Activated CD4-positive, CD25-positive, alpha-beta regulatory T cell treated with anti-CD3 and anti-CD28 coated beads, Interleukin-2, amount 50 U/mL, for 24 hours (primary cell): ENCODE measurements at places on chromosomes 5 and 9.

DNA sequence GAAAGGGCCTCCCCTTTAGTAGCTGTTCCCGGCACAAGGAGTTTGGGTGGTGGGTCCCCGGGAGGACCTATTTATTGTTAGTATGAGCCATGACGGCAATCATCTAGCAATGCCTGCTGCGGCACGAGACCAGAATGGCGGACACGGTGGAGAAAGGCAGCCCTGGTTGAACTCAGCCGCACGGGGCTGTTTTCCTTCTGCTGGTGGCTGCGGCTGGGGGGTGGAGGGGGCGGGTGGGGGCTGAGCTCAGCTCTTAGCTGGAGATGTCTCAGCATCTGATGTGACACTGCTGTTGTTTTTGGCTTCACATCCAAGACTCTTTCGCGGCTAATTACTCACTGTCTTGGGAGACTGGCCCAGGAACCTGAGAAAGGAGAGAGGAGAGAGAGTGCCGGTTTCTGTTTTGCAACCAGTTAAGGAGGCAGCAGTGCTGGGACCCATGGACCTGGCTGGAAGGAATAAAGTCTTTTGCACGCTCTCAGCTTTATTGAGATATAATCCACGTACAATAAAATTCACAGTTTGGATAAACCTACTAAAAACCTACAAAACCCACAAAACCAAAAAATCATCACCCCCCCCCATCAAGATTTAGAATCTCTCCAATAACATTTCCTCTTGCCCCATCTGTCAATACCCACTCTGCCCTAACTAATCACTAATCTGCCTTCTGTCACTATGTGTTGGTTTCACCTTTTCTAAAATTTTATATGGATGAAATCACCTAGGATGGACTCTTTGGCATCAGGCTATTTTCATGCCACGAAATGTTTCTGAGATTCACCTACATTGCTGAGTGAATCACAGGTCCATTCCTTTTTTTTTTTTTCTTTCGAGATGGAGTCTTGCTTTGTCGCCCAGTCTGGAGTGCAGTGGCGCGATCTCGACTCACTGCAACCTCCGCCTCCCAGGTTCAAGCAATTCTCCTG is 81.8 kb upstream of the NEURL1B start:
- ATAC-seq = no peak

- ATAC-seq = no peak
Measured at GRCh38 chr5:115098041-115098702, 71.5 kb downstream of the TRIM36 start.

DNA sequence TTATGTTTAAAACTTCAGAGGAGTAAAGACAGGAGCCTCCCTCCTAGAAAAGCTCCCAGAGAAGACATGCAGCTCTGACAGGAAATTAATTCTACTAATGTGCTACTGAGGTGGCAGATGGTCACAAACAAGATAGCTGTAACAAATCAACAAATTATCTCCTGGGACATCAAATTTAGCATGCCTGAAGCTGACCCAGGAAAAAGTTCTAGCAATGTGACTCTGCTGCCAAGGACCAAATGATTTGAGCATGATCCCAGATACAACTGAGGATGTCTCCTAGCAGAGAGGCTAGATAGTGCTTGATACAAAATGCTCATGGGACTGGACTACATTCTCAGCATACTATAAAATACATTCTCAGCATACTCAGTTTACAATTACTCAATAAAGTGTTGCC is 413.5 kb upstream of the SMC2 start:
- ATAC-seq = no peak

GRCh38 chr5:104513640-104514072 is 951.1 kb upstream of the NUDT12 start:
- ATAC-seq = no peak

GRCh38 chr5:172114875-172115422 is 73.1 kb downstream of the STK10 start:
- ATAC-seq = peak; percentile 63

DNA sequence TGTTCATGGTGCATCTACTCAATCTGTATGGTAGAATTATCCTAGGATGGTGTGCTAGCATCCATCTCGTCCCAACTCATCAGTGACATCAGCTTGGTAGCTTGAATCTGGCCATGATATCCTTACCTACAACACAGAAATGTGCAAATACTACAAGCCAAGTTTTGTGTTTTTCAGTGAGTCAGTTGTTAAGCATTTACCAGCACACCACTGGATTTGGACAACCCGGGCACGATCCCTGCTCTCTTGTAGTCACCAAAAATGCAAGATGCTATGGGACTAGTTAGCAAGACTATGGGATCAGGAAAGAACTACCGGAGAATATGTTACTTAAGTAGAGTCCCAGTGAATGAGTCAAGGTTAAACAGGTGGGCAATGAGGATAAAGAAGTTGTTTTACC is 32.1 kb upstream of the ZNF354B start:
- ATAC-seq = no peak

DNA sequence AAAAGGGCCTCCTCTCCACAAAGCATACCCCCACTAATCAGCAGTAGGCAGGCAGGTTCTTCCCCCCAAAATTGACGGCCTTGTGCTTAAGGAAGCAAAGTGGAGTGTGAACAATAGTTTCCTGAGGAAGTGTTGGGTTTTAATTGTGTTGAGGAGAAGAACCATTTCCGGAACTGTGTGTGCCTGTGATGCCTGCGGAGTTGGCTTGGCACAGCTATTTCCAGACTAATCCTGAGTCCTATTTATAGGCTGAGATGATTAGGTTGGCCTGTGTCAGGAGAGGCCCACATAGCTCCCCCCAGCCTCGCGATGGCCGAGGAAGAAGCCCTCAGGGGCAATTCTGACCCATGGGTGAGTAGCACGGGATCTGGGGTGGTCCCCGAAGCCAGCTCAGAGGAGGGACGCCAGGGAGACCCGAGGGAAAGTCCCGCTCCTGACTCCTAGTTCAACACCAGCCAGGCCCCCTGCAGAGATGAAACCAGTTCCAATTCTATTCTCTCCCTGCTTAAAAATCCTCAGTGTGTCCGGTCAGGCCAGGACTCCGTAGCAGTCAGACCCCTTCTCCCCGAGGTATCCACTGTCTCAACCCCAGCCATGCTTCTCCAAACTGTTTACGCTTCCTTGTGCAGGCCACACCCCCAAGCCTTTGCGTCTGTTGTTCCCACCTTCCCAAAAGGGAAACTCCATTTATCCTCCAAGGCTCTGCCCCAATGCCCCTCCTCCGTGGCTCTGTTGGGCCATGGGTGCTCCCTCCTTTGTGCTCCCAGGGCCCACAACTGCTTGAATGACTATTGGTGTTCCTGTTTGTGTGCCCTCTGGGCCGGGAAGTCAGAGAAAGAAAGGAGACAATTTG is 18.1 kb downstream of the GSN start:
- ATAC-seq = no peak

GRCh38 chr9:7937761-7938491 is 138.3 kb upstream of the DMAC1 start:
- no peak for ATAC-seq

DNA sequence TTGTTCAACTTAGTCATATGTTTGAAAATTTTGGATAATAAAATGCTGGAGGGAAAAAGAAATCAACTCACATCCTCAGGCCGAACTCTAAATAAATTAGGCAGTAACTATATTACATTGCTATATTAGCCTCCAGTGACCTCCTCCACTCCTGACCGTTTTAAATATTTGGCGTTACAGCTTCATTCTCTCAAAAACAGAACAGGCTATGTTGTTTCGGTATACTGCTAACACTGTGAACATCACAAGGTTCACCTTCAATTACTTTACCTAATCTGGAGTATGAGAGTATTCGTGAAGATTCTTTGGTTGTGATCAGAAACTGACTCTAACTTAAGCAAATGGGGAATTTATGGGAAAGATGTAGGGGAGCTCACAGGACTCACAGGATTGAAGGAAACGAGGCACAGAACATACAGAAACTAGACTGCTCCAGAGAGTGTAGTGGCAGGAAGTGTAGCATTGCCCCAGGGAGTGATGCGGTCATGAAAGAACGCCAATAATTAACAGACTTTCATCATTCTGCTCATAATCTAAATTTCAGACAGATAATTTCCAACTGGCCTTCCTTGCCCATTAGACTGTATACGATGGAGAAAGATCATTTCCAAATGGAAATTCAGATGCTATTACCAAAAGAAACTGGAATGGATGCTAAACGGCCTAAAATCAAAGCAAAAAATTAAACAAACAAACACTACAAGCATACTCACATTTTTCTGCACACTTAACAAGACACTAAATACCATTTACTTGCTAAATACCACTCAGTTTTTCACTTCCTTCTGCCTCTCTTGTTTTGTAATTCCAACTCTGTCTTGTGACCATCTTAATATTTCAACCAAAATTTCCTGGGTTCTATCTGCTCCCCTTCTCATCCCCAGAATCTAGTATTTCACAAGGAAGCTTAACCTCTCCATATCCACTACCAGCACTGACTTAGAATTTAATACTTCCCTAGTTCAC is 110.1 kb upstream of the LPAR1 start:
- no peak for ATAC-seq

GRCh38 chr5:139402561-139403158 is 1.2 kb downstream of the SPATA24 start:
- ATAC-seq = no peak

GRCh38 chr5:10703676-10704075 is 57.4 kb downstream of the DAP start:
- ATAC-seq = no peak

GRCh38 chr5:120779674-120780073 is 315.6 kb downstream of the PRR16 start:
- no peak for ATAC-seq

- no peak for ATAC-seq
Measured at GRCh38 chr9:93086447-93087224, 9.4 kb upstream of the CARD19 start.

DNA sequence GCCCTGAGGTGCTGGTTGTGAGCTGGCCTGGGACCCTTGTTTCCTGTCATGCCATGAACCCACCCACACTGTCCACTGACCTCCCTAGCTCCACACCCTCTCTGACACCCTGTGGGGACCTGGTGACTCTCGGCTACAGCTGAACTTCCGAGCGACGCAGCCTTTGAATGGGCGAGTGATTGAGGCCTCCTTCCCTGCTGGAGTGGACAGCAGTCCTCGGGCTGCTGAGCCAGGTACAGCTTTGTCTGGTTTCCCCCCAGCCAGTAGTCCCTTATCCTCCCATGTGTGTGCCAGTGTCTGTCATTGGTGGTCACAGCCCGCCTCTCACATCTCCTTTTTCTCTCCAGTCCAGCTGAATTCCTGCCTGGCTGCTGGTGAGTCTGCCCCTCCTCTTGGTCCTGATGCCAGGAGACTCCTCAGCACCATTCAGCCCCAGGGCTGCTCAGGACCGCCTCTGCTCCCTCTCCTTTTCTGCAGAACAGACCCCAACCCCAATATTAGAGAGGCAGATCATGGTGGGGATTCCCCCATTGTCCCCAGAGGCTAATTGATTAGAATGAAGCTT is 6.1 kb downstream of the CA9 start:
- ATAC-seq = no peak

DNA sequence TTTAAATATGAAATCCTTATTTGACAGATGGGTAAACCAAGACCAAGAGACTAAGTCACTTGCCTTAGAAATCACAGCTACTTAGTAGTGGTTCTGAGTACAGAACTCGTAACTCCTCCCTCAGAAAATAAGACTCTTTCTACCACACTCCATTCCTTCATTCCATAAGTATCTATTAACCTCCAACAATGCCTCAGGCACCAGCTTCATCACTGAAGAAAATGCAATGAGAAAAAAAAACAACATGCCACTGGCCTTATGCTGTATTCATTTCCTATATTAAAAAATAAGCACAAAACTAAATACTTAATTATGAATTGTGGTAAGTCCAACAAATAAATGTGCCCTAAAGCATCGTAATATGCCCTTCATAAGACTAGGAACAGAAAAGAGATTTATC is 13.5 kb upstream of the FREM1 start:
- ATAC-seq = no peak
